ENCODE measurements at places on chromosomes 11 and 22.

- DNase-seq = no peak
Observed at GRCh38 chr22:50236731-50237409, 8.0 kb downstream of the TUBGCP6 start.

DNA sequence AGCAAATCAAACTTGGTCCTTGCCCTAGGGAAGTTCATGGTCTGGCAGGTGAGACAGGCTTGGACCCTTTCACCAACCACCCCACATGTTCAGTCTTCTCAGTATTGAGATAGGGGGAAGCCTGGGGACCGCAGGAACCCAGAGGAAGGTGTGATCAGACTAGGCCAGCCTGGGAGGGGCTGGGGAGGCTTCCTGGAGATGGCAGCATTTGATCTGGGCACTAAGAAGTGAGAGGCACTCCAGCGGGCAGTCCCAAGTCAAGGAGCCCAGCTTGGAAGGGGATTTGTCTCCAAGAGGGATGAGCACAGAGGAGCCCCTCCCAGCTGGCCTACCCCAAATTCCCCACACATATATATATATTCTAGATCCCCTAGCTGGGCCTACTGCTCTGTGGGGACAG, 5.4 kb downstream of the LRRC32 start:
- DNase-seq = no peak

DNA sequence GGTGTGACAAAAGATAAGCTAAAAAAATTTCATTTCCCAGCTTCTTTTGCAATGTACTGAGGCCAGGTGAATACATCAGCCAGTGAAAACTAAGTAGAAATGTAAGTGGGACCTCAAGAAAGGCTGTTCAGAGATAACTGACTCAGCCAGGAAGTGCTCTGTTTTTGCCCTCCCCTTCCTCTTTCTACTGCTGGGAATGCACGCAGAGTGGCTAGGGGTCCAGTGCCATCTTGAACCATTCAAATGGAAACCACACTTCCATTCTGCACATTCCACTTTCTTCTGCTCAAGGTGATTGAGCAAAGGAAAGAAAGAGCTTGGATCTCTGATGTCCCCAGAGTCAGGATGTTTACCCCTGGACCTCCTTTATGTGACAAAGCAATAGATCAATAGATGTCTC, 27.8 kb upstream of the LMO2 start:
- no peak for DNase-seq

DNA sequence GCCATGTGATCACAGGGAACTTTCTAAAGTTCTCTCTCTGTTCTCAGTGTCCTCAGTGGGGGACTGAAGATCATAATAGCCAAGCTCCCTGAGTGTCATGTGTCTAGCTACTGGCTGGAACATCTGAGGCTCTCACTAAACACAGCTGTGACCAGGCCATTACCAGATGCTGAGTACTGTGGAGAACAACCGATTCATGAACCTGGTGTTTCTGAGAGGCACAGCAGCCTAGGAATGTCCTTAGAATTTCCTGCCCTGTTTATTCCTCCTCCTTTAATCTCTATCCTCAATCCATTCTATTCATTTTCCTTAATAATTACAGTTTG, 93.0 kb downstream of the ME3 start:
- DNase-seq = no peak

GRCh38 chr11:59899532-59899931, 20.9 kb downstream of the OOSP3 start:
- peak; percentile 5 for DNase-seq

DNA sequence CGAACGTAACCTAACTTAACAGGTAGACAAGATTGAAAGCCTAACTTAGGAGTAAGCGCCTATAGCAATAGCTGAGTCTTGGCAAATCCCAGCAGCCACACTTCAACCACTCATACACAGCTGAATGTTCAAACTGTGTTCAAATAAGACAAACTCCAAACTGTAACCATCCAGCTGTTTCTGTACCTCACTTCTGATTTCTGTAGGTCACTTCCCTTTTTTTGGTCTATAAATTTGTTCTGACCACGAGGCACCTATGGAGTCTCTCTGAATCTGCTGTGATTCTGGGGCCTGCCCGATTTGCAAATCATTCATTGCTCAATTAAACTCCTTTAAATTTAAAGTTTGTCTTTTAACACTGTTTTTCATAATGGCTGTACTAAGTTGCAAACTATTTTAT, 8.2 kb upstream of the TENM4 start:
- DNase-seq = no peak

GRCh38 chr11:122976734-122977469, 4.7 kb downstream of the BSX start:
- DNase-seq = peak; percentile 81

- no peak for DNase-seq
Observed at GRCh38 chr11:116931206-116931953, 94.0 kb upstream of the APOA1 start.

- DNase-seq = no peak
Observed at GRCh38 chr11:115985896-115986295, 481.7 kb upstream of the CADM1 start.

GRCh38 chr11:114796954-114797721, 118.8 kb downstream of the NXPE2 start:
- no peak for DNase-seq

GRCh38 chr11:33539751-33540150, 160.9 kb downstream of the C11orf91 start:
- no peak for DNase-seq

- DNase-seq = no peak
Observed at GRCh38 chr22:17260950-17261349, 41.7 kb upstream of the ADA2 start.

Data from NCI-H526 (cell line).